ENCODE measurements at places on chromosomes 13 and 19.

- DNase-seq = no peak
Observed at GRCh38 chr13:28531077-28531844, 36.3 kb upstream of the FLT1 start.

DNA sequence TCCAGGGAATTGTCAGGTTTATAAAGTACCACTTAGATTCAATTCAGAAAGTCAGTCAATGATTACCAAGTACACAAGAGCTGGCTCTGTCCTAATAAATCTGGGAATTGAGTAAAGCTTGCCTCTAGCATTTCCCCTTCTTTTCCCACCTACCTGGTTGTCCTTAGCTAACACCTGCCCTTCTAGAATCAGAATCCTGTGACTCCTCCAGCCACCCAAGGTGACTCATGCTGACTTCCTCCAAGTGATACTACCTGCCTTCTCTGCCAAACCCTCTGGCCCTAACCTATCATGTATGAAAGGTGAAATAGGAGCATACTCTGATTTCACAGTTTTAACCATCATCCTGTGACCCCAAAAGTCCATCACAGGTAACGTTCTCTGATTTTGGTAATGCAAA, 151.2 kb downstream of the DIAPH3 start:
- DNase-seq = no peak

GRCh38 chr13:30111810-30112209, 195.5 kb downstream of the KATNAL1 start:
- no peak for DNase-seq

DNA sequence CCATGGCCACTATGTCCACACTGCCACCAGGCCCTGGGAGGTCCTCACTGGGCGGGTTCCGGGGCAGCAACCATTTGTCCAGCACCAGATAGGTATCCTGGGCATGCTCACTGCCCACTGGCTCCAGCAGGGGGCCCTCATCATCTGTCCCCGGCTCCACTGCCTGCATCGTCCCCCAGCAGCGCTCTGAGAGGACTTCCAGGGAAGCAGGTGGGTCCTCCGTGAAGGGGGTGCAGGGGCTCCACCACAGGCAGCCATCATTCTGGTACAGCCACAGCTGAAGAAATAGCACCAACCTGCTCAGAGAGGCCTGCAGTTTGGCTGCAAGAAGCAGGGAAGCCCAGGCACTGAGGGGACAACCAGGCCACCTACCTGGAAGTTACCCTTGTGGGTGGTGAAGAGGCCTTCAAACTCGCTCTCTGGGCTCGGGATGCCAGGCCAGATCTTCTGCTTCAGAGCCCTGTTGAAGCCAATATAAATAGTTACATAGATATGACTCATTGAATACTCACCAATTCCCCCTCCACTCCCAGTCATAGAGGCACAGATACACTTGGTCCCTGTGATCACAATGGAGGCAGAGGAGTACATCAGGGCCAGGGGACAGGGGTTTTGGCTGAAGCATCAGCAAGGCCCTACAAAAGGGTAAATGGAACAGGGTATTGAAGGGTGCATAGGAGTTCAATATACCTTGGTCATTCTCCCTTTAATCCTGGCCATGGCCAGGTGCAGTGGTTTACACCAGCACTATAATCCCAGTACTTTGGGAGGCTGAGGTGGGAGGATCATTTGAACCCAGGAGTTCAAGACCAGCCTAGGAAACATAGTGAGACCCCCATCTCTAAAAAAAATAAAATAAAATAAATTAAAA, 4.1 kb downstream of the SWSAP1 start:
- DNase-seq = no peak

GRCh38 chr19:2604747-2605329, 97.7 kb downstream of the GNG7 start:
- no peak for DNase-seq

DNA sequence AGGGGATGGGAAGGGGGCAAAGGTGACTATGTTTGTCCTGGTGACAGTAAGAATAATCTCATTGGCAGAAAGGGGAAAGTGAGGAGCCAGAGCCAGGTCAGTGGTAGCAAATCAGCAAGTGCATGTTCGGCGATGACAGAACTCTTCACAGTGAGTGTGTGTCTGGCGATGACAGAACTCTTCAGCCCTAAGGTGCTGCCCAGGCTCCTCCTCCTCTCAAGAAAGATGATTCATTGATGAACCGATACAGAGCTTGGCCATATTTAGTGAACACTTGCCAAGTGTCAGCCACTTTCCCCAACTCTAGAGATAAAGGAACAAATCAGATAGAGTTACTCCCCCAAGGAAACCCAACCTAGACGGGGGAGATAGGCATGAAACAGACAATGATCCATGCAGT, 199.3 kb upstream of the UBL3 start:
- no peak for DNase-seq

DNA sequence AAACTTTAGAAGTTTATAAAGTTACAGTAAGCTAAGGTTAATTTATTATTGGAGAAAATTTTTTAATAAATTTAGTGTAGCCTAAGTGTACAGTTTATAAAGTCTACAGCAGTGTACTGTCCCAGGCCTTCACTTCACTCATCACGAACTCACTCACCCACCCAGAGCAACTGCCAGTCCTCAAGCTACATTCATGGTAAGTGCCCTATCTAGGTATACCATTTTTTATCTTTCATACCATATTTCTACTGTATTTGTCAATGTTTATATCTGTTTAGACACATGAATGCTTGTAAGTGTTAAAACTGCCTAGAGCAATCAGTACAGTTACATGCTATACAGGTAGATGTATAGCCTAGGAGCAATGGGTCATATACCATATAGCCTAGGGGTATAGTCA, 12.5 kb downstream of the INTS6 start:
- no peak for DNase-seq

DNA sequence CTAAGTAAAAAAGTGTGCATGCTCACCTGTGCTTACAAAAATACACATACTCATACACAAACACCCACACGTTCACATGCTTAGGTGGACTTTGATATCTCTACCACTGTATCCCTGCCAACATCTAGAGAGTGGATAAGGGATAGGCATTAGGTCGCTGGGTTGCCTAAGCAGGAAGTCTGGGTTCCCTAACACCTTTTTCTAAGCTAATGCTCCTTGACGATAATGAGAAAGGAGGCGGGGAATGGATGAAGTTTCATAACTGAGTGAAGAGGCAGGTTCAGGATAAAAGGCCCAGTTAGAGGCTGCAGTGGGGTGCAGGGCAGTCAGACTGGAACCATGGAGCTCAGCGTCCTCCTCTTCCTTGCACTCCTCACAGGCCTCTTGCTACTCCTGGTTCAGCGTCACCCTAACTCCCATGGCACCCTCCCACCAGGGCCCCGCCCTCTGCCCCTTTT, 41.9 kb upstream of the CYP2A7 start:
- DNase-seq = no peak

- no peak for DNase-seq
Observed at GRCh38 chr19:41702171-41702651, 6.2 kb upstream of the CEACAM5 start.

- DNase-seq = no peak
Observed at GRCh38 chr19:38862321-38863059, 12.7 kb upstream of the HNRNPL start.
